Mesenteric fat pad (tissue), 1 donor: ENCODE measurements at places on chromosomes 3 and 15. TPM values are rescaled to one million over a fixed set of nuclear protein-coding genes. Genes with fewer than 3 reads are reported as not detected.

The CLDN1 gene
- 0.10 TPM for total RNA-seq

The SV2B gene
- total RNA-seq, result 8.1 TPM

The CD80 gene
- 1.3 TPM for total RNA-seq

The MESP2 gene
- 0.96 TPM for total RNA-seq

The SOX2 gene
- total RNA-seq, result not detected

The ZNF620 gene
- 2.7 TPM for total RNA-seq

The TMEM207 gene
- total RNA-seq, result not detected

The RHCG gene
- 5.7 TPM for total RNA-seq

The TMEM212 gene
- total RNA-seq, result not detected

The LYZL4 gene
- not detected for total RNA-seq

DNA sequence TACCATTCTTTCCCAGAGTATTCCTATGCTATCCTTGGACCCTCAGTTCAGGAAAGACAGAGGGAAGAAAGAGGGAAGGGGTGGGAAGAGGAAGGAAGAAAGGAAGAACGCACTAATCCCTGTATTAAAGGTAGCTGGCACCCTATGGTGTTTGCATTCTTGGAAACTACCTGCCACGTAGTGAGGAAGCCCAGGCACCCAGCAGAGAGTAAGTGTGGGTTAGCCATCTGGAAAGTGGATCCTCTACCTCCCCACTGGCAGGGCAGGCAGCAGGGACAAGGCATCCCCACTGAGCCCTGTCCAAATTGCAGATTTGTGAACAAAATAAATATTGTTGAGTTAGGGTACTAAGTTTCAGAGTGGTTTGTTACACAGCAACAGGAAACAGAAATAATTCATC, 8.8 kb downstream of the RBP1 start:
- DNase-seq, result no peak

- no peak for DNase-seq
Measured at GRCh38 chr3:53202331-53203015, 41.5 kb downstream of the PRKCD start.

- DNase-seq, result no peak
Measured at GRCh38 chr15:69561071-69561784, 108.6 kb downstream of the RPLP1 start.

DNA sequence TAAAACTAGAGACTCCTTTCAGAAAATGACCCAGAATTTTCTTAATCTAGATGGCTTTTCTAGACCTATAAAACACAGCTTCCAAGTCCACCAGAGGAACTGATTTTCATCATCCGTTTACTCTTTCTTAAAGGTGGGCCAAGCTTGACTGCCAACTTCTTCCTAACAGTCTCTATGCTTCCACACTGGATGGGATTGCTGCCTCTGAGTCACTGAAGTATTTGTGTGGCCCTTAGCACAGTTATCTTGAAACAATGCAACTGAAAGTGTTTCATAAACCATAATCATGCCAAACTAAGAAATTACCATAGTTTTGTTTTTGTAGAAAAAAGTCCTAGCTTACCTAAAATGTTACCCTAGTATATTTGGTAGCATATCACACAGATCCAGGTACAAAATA, 985.7 kb downstream of the TUSC7 start:
- no peak for DNase-seq

- DNase-seq, result no peak
Measured at GRCh38 chr3:16704941-16705340, 99.7 kb upstream of the DAZL start.

DNA sequence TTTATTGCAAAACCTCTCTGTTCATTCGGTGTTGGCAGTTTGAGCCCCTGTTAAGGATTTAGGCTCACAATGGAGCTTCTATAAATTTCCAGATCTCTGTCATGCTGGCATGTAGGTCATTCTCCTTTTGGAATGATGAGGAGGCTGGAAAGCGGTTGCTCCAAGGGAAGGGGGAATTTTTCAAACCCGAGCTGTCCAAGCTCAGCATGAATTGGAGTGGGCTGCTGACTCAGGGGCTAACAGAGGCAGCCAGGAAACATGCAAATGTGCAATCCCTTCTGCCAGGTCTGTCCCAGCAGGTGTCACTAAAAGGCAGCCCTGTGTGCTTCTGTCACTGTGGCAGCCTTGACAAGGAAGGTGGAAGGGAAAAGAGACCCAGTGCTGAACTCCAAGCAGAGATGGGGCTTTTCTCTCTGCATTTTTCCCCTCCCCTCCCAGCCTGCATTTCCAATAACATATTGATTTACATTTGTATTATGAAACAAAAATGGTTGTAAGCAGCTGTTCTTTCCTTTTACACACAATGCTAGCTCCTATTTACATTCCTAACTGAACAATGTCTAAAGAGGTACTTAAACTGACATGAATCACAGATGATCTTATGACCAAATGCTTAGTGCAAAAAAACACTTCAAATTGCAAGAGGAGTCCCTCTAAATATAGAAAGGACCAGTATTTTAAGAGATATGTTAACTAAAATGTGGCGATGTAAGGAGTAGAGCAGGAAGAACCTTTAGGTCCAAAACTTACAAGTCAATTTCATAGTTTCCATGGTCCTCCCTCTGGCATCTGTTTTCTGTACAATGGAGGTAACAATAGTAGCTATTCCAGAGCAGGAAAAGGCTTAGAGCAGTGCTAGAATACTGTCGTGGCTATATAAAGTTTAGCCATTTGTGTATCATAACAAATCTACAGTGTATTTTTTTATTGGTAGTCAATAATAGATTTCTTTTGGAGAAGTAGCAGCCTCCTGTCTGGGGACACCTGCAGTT, 84.5 kb upstream of the ATP10A start:
- no peak for DNase-seq

DNA sequence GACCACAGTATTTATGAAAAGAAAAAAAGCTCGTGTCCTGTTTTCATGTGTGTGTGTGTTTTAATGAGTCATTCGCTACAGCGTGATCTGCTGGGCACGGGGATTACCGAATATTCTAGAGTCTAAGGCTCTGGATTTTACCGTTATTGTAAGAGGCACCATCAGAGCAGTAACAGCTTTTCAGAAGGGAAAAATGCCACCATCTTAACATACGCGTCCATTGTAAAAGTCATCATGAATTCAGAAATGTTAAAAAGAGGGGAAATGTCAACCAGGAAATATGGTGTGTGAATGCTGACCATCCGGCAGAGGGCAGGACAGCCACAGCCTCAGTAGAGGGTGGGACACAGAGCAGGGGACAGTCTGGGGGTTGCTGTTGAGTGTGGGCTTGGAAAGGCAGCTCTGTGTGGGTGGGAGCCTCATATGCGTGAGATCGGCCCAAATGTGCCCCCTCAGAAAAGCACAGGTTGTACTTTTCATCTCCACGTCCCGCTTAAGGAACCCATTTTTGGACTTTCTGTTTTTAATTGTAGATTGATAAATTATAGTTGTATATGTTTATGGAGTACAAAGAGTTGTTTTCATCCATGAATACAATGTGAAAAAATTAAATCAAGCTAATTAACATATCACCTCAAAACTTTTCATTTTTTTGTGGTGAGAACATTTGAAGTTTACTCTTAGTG, 69.6 kb downstream of the ASB7 start:
- no peak for DNase-seq

DNA sequence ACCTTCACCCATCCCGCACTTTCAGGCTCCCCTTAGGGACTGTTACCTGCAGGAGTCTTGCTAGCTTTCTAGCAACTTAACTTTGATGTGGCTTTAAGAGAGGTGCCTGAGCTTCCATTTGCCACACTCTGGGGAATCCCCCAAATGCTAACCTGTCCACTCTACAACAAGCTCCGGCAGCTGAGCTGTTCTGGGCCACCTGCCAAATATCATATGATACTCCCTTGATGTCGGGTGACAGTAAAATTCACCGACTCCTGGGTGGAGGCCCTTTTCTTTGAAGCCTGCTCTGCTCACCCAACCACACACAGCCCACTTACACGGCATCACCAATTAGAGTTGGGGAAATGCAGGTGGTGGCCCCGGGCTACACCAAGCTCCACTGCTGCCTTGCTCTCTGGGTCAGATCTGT, 38.0 kb upstream of the XCR1 start:
- no peak for DNase-seq

DNA sequence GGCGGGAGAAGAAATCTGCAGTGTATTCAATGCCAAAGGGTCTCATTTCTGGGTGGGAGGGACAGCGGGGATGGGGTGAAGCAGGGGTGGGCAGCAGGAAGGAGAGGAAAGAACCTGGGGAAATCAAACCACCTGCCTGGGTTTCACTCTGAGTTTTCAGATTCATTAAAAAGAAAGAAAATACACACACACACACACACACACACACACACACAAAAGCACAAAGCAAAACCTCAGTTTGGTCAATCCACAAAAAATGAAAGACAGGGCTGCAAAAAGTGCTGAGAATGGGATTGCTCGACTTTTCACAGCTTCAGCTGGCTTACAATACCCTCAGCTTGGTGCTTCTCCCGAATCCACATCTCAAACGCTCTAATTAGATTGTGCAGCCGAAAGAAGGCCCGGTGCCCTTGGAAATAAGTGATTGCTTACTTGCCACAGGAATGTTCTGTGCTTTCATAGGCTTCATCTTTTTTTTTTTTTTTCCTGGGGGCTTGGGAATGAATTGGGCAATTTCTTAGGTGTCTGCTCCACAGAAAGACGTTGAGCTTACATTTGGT, 370.5 kb downstream of the RORA start:
- DNase-seq, result no peak

DNA sequence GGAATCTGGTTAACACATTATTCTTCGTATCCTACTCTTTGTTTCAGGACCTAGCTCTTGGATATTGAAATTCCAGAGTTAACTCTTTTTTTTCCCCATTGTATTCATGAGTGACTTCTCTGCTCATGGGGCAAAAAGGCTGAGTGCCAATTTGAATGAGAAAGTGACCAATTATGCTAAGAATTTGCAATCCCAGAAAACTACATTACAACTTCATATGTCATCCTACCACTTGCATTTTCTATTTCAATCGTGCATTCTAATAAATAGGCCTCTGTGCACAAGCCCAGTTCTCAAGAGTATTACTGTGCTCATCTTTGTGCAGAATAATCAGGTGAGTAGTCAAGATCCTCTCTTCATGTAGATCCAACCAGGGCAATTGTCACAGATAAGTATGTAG, 537.8 kb downstream of the OTOL1 start:
- no peak for DNase-seq

DNA sequence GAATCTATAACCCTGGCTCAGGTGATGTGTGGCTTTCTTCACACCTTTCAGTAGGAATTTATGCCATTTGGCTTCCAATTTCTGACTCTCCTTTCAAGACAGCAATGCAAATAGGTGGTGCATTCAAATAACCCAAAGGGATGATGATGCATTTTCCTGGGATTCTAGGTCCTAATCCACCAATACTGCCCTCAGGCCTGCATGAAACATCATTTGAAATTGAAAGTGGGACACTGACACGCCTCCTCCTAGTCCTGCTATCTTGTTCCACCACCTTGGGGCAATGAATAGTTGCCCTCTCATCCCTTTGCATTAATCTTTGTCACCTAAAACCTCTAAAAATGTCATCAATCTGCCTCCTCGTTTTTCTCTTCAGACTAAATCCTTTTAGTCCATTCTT, 198.4 kb upstream of the ST8SIA2 start:
- no peak for DNase-seq

DNA sequence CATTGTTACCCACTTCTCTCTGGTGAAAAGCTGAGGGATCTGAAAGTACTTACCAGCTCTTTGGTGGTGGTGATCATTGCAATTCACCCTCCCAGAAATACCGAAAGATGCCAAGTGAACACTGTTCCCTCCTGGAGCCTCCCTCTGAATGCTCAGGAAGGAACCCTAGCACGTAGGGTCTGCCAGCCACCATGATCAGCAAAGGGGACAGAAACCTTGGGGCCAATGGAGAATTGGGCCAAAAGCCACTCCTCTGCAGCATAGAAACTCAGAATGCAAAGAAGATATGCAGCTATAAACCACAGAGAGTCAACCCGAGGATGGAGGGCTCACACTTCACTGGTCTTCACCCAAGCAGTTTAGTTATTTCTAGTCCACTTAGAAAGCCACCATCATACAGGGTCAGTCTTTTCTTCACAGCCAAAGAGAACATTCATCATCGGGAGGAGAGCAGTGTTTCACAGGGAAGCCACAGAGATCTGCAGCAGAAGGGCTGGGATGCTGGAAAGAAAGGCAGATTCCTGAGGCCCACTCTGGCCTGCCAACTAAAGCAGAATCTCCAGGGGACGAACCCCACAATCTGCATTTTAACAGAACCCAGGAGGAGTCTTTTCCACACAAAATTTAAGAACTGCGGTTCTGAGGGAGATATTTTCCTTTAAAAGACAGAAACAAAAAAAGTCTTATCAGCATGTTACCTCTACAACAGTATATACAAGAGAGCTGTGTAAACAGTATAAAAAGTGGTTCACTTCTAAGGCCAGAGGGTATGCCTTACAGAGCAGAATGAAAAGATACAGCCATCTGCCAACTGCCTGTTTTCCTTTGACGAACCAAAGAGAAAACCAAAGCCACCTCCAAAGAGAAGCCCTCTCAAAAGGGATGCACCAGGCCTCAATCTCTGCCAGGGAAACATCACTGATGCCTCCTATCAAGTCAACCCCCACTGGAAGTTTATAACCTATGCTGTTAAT, 11.3 kb downstream of the TBC1D2B start:
- DNase-seq, result peak; percentile 22

DNA sequence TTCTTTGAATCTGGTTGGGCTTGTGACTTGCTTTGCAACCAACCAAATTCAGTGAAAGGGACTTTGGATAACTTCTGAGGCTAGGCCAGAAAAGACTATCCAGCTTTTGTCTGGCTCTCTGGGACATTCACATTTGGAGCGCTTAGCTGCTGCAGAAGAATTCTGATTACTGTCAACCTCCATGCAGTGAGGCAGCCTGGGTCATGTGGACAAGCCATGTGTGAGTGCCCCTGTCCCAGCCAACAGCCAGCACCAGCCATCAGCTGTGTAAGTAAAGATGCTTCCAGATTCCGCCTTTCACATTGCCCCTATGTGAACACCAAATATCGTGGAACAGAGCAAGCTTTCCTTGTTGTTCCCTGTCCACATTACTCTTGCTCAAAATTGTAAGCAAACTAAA, 12.9 kb upstream of the TNFAIP8L3 start:
- no peak for DNase-seq

- no peak for DNase-seq
Measured at GRCh38 chr3:176946202-176946601, 251.1 kb downstream of the TBL1XR1 start.
